ENCODE measurements at places on chromosomes 13 and 19.

GRCh38 chr13:42893214-42893671 is 98.8 kb downstream of the EPSTI1 start:
- DNase-seq: no peak

- no peak for DNase-seq
Observed at GRCh38 chr13:80083081-80083852, 257.7 kb downstream of the SPRY2 start.

DNA sequence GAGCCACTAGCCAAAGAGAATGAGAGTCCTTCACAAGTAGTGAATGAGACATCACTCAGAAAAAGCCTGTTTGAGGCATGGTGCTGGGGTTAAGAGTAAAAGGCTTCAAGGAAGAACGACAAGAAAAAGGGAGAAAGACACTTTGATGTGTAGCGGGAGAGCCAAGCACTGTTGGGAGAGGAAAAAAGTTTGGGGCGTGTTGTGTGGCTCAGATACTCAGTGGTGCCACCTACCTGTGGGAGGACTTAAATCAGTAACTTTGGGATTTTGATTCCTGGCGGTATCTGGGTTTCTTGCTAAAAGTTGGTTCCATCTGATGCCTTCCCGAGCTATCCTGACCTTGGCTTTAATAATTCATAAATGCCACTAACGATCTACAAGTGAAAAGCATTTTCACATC is 12.3 kb downstream of the ELSPBP1 start:
- no peak for DNase-seq

- no peak for DNase-seq
Observed at GRCh38 chr13:36606060-36606459, 67.8 kb upstream of the SERTM1 start.

GRCh38 chr13:105364191-105364590 is 1171.3 kb downstream of the EFNB2 start:
- DNase-seq: no peak

GRCh38 chr13:108950333-108951010 is 321.1 kb downstream of the MYO16 start:
- DNase-seq: no peak

DNA sequence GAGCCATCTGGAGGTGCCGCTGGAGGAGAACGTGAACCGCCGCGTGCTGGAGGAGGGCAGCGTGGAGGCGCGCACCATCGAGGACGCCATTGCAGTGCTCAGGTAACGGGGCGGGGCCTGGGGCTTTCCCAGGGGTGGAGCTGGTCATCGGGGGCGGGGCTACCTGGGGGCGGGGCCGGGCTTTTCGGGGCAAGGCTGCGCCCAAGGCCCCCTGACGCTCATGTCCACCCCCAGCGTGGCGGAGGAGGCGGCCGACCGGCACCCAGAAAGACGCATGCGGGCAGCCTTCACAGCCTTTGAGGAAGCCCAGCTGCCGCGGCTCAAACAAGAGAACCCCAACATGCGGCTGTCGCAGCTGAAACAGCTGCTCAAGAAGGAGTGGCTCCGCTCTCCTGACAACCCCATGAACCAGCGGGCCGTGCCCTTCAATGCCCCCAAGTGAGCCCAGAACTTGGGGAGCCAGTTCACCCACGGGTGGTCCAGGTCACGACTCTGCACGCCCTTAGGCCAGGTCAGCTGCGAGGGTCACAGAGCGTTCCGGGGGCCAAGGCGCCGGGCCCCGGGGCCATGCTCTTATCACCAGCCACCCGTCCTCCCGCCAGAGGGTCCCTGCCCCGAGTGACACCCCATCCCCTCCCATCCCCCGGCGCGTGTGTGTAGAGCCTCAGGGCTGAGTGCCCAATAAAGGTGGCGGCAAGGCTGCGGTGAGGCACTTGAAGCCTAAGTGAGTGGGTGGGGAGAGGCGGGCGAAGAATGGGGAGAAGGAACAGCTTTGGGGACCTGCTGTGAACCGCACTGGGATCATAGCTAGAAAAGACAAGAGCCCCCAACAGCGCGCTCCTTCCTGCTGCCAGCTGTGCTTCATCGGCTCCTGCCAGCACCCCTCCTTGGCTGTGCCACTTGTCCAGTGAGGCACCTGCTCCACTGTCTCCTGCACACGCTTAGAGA is 10.7 kb downstream of the CCDC124 start:
- no peak for DNase-seq

DNA sequence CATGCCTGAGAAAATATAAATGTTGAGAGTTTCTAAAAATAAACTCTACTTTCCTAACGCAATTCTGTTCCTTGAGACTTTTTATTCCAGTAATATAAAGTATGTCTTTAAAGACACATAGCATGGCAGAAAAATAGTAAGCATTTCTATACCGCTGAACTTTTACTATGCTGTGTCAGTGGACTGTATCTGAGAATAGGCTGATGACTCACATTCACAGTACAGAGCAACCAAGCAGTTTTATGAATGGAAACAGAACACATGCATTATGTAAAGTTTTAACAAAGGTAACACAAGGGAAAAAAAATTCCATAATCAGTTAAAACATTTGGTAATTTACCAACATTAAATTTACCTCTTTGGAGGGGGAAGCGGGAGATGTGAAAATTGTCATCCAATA is 38.4 kb downstream of the ZDHHC20 start:
- no peak for DNase-seq

All from GM12878 (cell line).